ENCODE measurements at places on chromosomes 16 and 17.

- no peak for DNase-seq
These were observed 98.3 kb downstream of the ZNF423 start for GRCh38 chr16:49757559-49758069.

DNA sequence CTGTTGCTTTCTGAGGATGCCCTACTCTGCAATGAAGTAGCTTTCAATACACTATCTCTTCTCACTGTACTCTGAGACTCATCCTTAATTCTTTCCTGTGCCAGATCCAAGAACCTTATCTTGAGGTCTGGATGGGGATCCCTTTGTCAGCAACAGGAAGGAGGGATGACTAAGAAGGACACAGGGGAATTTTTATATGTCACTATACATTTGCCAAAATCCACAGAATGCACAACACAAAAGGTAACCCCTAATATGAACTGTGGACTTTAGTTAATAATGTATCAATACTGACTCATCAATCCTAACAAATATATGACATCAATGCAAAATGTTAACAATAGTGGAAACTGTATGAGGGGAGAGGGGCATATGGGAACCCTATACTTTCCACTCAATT is 4.7 kb upstream of the RBBP6 start:
- no peak for DNase-seq

DNA sequence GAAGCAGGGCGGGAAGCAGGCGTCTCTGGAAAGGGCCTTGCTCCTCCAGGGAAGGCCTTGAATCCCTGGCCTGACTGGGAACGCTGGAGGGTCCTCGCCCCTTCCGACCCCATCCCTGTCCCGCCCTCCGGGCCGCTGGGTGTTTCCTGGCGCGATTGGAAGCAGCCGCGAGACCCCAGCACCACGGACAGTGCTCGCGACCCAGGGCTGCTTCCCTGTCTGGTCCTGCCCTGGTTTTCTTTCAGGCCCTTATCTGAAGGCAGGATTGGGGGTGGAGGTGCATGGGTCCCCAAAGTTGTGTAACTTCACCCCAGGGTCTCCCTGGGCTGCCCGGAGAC is 2.1 kb downstream of the MGAT5B start:
- no peak for DNase-seq

- DNase-seq = peak; percentile 87
These were observed 16.7 kb downstream of the HSD11B2 start for GRCh38 chr16:67447508-67448076.

- DNase-seq = no peak
These were observed 3.2 kb downstream of the NFATC3 start for GRCh38 chr16:68088130-68088972.

GRCh38 chr17:3043737-3044365 is 19.6 kb downstream of the OR1D5 start:
- peak; percentile 52 for DNase-seq

- no peak for DNase-seq
These were observed 16.1 kb downstream of the AMFR start for GRCh38 chr16:56409195-56409594.

DNA sequence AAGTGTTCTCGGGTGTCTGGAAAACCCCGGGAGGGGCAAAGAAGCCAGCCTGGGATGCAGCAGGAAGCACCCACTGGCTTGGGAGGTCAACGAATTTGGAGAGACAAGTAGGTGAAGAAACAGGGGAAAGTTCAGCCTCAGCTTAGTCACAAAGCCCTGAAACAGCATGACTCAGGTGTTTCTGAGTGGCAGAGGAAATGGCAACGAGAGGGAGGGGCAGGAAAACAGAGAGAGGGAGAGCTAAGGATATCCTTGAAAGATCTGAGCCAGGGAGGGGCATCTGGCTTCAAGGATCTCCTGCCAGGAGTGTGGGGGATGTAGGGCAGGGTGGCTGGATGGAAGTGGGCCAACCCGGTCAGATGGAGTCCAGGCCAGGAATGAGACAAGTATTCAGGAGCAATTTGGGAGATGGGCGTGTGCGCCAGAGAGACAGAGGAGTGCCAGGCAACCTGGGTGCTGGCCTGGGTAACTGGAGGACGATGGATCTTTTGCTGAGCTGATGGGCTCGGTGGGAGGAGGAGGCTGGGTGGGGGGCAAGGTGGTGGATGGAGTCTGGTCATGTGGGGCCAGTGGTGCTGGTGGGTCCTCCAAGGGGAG is 27.2 kb downstream of the ABCC3 start:
- peak; percentile 60 for DNase-seq

DNA sequence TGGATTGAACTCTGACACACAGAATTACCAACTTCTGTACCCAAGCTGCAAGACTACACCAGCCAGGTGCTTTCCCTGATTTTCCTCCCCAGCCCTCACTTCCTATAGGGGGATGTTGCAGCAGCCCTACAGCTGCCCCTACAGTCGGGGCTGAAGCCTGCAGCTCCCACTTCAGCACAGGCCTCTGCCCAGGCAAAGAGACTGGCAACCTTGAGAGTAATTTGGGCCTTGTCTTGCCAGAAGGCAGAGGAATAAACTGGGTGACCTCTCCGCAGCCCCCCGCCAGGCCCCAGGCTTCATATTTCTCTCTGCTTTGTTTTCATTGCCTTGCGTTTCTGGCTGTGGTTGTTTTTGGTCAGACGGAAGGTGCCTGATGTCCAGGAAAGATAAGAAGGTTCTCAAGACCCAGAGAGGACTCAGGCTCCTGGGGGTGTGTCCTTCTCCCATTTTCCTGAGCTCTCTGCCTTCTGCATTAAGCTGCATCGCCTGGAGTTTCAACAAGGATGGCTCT is 32.0 kb downstream of the SLC6A4 start:
- DNase-seq = no peak

DNA sequence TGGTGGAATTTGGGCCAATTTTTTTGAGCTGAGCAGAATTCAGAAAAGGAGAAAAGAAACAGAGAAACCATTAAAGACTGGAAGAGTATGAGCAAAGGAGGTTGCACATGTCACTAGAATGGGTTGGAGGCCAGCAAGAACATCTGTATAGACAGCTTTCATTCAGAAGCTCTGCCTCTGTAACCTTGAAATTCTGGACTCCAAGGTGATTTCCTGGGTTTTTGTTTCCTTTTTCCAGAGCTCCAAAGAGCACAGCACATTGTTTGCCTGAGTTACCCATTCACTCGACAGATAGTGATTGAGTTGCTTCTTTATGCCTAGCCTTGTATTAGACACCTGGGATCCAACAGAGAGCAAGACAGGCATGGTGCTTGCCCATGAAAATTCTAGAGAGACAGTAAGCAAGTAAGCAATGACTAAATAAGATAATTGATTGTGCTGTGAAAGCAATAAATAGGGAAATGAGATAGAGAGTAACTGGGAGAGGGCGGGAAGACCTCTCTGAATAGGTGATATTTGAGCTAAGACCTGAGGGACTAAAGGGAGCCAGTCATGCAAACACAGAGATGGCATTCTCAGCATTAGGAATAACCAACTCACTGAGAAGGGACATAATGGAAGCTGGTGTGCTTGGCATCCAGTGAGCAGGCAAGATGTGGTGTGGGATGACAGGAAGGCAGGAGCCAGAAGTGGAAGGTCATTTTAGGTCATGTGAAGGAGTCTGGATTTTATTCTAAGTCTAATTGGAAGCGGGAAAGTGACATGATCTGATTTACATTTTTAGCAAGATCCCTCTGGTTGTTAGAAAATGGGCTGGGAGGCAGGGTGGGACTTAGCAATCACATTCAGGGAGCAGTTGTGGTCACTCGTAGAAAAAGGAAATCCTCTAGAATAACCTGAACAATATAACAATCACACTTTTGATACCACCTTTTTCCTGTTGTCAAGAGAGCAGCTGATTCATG is 197.5 kb downstream of the HS3ST3A1 start:
- DNase-seq = no peak

- DNase-seq = no peak
These were observed 2.4 kb downstream of the DHRS7B start for GRCh38 chr17:21129023-21129681.

- DNase-seq = peak; percentile 58
These were observed 8.0 kb downstream of the TLCD3A start for GRCh38 chr17:740240-741017.

- no peak for DNase-seq
These were observed 16.5 kb downstream of the NMT1 start for GRCh38 chr17:45077643-45078042.

- DNase-seq = no peak
These were observed 20.3 kb upstream of the HAS3 start for GRCh38 chr16:69085032-69085695.

- DNase-seq = no peak
These were observed 1.5 kb upstream of the MMP28 start for GRCh38 chr17:35796942-35797341.

GRCh38 chr17:37650419-37651003 is 7.3 kb upstream of the DDX52 start:
- peak; percentile 8 for DNase-seq
